ENCODE measurements at places on chromosomes 4 and X.

DNA sequence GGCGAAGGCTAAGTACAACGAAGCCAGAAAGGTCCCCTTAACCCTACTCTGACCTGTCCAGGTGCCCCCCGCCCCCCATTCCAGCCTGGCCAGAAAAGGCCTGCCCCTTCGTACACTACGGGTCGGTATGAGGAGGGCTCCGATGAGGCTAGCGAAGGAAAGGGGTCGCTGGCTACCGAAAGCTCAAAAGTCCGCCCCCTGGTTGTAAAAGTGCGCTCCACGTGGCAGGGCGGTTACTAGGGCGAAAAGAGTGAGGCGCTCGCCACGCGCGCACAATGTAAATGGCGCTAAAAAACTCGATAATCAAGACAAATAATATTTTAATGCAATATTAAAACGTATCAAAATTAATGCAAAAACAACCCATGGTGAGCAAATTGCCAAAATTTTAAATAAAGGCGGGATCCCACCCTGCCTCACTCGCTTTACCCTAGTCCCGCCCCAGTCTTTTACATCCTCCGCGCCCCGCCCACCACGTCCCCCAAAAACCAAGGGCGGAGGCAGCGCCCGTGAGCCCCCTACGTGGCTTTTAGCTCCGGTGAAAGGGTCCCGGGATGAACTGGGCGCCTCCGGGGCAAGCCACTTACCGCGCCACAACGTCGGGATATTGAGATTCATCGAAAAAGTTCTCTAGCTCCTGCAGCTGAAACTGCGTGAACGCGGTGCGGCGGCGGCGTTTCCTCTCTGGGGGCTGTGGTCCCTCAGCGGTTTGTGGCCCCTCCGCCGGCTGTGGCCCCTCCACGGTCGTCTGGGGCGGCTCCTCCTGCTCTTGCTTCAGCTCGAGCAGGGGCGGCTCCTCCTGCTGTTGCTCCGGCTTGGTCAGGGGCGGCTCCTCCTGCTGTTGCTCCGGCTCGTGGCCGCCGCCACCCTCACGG is 929 bp downstream of the ESX1 start:
- DNase-seq: no peak

GRCh38 chr4:82372517-82373485 is 990 bp downstream of the HNRNPD start:
- DNase-seq: peak; percentile 28

DNA sequence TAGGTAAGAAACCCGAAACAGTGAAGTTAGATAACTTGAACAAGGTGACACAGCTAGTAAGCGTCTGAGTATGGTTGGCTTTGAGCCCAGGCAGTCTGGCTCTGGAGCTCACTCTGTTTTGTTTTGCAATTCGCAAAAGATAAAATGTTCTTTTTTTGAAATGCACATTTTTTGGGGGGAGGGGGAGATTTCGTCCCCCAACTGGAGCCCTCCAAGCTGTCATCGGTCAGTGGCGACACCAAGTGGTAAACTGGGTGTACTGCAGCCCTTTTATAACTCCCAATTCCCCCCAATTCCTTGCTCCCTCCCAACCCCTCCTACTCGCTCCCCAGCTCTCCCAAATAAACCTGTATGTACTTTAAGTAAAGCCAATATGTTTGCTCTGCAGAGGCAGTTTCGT is 2.8 kb upstream of the CLCN5 start:
- DNase-seq: no peak

GRCh38 chrX:101252634-101253033 is 33.0 kb downstream of the DRP2 start:
- DNase-seq: no peak

- no peak for DNase-seq
These were observed 75.6 kb upstream of the BCOR start for GRCh38 chrX:40173143-40174000.

DNA sequence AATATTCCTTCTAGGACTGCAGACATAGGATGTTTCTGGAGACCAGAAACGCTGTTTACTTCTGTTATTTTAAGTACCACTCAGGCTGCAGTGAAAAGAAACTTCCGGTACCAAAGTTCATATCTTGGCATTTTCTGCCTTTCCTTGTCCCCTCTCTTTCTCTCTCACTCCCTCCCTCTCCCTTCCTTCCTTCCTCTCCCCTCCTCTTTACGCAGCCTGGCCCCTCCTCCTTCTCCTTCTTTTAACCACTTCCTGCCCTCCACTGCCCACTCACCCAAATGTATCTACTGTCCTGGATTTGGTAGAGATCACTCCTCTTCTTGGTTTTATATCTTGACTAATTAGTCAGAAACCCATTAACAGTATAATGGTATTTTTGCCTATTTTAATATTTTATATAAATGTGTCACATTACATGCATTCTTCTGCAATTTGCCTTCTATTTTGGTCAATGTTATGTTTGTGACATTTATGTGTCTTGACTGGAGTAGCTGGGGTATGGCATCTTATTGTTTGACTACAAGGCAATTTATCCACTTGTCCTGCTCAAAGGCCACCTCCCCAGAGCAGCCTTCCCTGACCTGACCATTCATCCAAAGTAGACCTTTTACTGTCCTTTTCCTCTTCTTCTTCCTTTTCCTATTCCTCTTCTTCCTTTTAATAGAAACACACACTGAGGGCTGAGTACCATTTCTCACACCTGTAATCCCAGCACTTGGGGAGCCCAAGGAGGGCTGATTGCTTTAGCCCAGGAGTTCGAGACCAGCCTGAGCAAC is 56.9 kb downstream of the BCOR start:
- DNase-seq: no peak

GRCh38 chr4:8861576-8862295 is 9.9 kb downstream of the HMX1 start:
- DNase-seq: no peak

GRCh38 chr4:145852256-145852839 is 86.3 kb downstream of the ZNF827 start:
- no peak for DNase-seq

GRCh38 chr4:5051278-5052203 is at the start of gene STK32B:
Gene STK32B (plus strand): TSS chr4:5051480.
- DNase-seq: no peak

DNA sequence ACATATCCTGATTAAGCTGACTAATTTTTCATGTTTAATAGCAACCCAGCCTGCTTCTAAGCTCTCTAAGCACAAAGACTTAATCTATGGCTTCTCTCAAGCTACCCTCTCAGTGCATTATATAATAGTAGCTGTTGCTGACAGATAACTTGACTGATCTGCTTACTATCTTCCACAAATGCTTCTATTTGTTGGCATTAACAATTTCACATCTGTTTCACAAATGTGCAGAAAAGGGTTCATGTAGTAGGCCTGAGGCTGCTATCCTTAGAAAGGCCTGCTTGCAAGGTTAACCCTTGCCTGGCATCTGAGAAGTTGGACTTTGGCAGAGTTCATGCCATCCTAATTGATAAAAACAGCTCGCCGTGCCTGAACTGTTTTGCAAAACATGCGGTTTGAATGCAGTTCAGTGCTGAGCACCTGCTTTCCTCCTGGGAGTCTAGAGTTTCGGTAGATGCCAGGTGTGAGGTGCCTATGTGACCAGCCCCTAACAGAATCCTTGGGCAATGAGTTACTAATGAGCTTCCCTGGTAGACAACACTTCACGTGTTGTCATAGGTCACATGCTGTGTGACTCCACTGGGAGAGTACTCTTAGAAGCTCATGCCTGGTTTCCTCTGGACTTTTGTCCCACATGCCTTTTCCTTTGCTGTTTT is 68.4 kb downstream of the NSG1 start:
- DNase-seq: no peak

GRCh38 chrX:63330681-63331080 is 20.5 kb downstream of the SPIN4 start:
- no peak for DNase-seq

- DNase-seq: no peak
These were observed 328.2 kb downstream of the DTHD1 start for GRCh38 chr4:36609661-36610060.

GRCh38 chr4:121814756-121815155 is 8.9 kb downstream of the CCNA2 start:
- DNase-seq: no peak

- DNase-seq: no peak
These were observed 139.5 kb downstream of the RAPGEF2 start for GRCh38 chr4:159242427-159242826.

DNA sequence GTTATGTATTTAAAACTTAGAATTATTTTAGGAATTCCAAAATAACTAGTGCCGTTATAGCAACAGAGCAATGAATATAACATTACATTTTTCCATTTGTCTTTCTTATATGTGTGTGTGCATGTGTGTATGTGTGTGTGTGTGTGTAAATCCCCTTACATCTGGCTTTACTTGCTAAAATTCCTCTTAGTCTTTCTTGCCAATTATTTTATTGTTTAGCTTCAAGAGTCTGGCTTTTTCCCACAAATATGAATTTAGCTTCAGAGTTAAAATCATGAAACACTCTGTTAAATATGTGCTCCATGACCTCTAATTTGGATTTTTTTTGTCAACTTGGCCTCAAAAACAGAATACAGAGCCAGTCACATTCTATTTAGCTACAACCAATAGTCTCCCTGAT is 18.9 kb downstream of the FGF13 start:
- no peak for DNase-seq

- DNase-seq: no peak
These were observed 283.8 kb downstream of the TRIML1 start for GRCh38 chr4:188423039-188423438.

GRCh38 chr4:40401096-40401495 is 66.0 kb downstream of the CHRNA9 start:
- no peak for DNase-seq

GRCh38 chr4:16083241-16084191 is at the start of gene PROM1:
Gene PROM1 (minus strand): TSS chr4:16084023. CDS start chr4:16075906, 8,117 bp downstream.
- no peak for DNase-seq

GRCh38 chr4:4851906-4852305 is 7.6 kb upstream of the MSX1 start:
- DNase-seq: no peak

GRCh38 chrX:46376246-46376885 is 168.9 kb downstream of the ZNF674 start:
- DNase-seq: no peak

GRCh38 chr4:16196482-16197393 is 29.5 kb downstream of the TAPT1 start:
- no peak for DNase-seq

GRCh38 chrX:120727452-120727851 is 97.6 kb upstream of the C1GALT1C1 start:
- no peak for DNase-seq

DNA sequence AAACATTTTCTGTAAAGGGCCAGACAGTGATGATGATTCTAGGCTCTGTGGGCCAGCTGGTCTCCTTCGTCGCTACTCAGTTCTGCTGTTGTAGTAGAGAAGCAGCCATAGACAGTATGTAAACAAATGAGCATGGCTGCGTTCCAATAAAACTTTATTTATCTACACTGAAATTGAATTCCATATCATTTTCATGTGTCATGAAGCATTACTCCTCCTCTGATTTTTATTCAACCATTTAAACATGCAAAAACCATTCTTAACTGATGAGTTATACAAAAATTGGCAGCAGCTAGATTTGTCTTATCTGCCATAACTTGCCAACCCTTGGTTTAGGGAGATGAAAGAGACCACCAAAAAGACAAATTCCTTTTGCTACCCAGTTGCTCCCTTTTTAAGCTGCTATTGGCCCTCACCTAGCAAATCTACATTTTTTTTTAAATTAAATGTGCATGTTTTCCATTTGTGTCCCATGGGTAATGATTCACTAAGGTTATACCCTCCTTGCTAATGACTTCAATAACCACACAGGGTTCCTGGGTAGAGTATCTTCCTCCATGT is 309.9 kb downstream of the DHX15 start:
- DNase-seq: no peak

DNA sequence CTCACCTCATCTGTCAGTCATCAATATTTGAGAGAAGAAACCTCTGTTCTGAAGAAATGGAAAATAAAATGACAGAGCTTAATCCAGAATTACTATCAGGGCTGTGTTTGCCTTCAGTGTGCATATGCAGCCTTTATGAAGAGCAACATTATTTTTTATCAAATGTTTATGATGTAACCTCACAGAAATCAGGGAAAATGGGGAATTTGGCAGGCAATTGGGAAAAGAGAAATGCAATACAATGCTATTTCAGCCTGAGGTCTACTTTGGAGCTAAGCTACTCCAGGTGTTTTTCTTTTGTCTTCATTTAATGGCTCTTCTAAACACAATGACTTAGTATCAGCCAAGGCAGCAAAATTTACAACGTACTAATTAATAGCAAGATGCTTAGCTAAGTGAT is 241.1 kb upstream of the TET2 start:
- DNase-seq: no peak

GRCh38 chrX:106903291-106903824 is at the start of gene RIPPLY1:
Gene RIPPLY1 (minus strand): TSS chrX:106903341. CDS start chrX:106903287, 54 bp downstream.
- DNase-seq: no peak

DNA sequence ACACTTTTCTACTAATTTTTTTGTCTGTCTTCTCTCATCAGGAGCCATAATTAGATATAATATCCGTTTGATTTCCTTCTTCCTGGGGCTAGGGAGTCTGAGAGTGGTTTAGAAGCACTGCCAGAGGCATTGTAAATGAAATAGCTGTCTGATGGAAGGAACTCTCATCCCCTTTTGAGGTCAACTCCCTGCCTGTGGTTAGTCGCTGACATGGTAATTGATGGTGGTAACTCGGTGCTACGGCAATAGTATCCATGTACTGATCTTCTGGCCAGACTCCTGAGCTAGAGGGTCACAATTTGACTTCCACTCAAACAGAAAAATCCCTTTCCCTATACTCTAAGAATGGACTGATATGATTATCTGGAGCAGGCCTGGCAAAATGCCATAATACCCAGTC is 108.1 kb upstream of the TRPC5 start:
- DNase-seq: no peak

- DNase-seq: no peak
These were observed 92.2 kb upstream of the GPR34 start for GRCh38 chrX:41596596-41596995.

GRCh38 chrX:136159611-136160025 is 12.3 kb downstream of the FHL1 start:
- DNase-seq: no peak

Data from stimulated activated CD8-positive, alpha-beta memory T cell treated with anti-CD3 and anti-CD28 coated beads, Interleukin-4, amount 100 ng/mL, for 1 hour (primary cell).